ENCODE measurements at places on chromosomes 7 and 10.

- DNase-seq = no peak
Measured at GRCh38 chr7:47475880-47476227, 106.1 kb downstream of the TNS3 start.

GRCh38 chr10:30373596-30374327, 24.7 kb upstream of the MTPAP start:
- DNase-seq = no peak

DNA sequence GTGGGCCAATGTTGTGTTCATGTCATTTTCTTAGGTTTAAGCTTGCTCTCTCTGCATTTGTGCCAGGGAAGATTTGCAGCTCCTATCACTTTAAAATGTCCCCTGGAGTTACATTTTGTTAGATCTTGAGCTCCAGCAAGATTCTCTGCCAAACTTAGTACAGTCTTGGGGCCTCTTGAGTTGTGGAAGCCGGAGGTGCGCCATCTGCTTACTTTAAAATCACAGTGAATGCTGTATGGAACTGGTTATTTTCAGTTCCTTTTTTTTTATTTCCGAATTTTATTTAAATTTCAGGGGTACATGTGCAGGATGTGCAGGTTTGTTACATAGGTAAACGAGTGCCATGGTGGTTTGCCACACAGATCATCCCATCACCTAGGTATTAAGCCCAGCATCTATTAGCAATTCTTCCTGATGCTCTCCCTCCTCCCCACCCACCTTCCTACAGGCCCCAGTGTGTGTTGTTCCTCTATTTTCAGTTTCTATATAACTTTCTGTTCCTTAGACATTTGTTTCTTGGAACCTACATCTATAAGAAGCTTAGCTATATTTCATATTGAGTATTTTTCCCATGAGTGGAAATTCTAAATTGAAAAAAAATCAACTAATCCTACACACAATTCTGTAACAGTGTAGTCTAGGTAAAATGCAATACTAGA, 114.4 kb upstream of the CREB5 start:
- no peak for DNase-seq

- no peak for DNase-seq
Measured at GRCh38 chr10:69867699-69868558, 66.2 kb downstream of the COL13A1 start.

GRCh38 chr10:79322616-79323543, 24.4 kb upstream of the PPIF start:
- DNase-seq = peak; percentile 68
